Natural killer cell treated with Interleukin-12 subunit alpha and Interleukin-12 subunit beta and Interleukin-15 and Interleukin-18, amount 100 ng/mL, for 72 hours (primary cell): ENCODE measurements at places on chromosomes 5 and 9. TPM values are rescaled to one million over a fixed set of nuclear protein-coding genes. Genes with fewer than 3 reads are reported as not detected.
A peak's percentile ranks its signal among the peaks of the same experiment; 100 is the strongest.

The KIF4B gene
- not detected for total RNA-seq

The PCDHB6 gene
- not detected for total RNA-seq

The ALDH7A1 gene
- total RNA-seq = 1.2 TPM

The PRSS3 gene
- not detected for total RNA-seq

The ARHGEF37 gene
- 0.67 TPM for total RNA-seq

The CCDC171 gene
- 2.0 TPM for total RNA-seq

The HAPLN1 gene
- not detected for total RNA-seq

The ZBED3 gene
- 0.17 TPM for total RNA-seq

- DNase-seq = no peak
Measured at GRCh38 chr5:163660486-163660885, 155.1 kb downstream of the MAT2B start.

GRCh38 chr5:145908206-145908960 is 28.0 kb upstream of the SH3RF2 start:
- DNase-seq = no peak

- DNase-seq = no peak
Measured at GRCh38 chr5:102867992-102868662, 113.0 kb downstream of the PAM start.

DNA sequence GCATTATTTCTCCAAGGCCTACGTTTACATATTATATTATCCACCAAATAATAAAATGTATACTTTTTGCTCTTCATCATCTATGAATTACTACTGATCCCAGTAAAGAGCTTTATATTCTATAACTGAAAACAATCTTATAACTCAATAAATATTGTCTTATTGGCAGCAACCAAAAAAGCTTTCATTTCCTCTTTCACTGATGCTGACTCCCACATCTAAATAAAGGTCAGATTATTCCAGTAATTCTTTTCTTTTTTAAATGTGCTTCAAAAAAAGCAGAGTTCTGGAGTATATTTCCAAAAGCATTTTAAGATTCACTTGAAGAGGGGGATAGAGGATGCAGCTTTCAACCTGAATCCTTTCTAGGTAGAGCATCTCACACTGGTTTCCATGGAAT is 75.3 kb upstream of the NR4A3 start:
- no peak for DNase-seq

- peak; percentile 72 for DNase-seq
Measured at GRCh38 chr9:124208571-124208970, 49.2 kb upstream of the NEK6 start.

DNA sequence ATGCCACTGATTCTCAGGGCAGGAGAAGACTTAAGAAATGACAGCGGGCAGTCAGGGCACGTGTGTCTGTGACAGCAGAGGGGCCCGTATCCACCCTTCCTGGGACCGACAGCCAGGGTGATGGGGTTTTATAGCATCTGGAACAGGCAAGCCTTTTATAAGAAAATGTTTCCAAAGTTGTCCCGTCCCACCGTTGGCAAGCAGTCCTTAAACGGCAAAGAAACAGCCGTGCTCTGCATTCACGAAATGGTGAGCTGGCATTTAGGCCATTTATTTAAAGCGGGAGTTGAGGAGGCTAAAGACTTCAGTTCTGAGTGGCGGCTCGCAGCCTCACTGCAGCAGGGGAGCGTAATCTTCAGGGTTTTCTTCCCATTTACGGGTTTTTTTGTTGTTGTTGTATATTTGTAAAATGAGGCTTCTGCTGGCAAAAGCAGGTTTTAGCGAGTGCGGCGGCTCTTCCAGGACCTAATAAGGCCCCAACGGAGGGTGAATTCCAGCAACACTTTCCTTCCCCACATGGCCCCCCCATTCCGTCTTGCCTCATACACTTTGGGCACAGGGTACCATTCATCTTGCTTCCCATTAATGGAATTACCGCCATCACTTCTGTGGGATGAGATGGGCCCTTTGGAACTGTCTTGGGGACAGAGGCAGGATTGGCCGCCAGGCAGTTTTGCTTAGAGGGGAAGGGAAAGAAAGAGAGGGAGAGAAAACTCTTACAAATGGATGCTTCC is 15.8 kb downstream of the NEK6 start:
- DNase-seq = no peak

DNA sequence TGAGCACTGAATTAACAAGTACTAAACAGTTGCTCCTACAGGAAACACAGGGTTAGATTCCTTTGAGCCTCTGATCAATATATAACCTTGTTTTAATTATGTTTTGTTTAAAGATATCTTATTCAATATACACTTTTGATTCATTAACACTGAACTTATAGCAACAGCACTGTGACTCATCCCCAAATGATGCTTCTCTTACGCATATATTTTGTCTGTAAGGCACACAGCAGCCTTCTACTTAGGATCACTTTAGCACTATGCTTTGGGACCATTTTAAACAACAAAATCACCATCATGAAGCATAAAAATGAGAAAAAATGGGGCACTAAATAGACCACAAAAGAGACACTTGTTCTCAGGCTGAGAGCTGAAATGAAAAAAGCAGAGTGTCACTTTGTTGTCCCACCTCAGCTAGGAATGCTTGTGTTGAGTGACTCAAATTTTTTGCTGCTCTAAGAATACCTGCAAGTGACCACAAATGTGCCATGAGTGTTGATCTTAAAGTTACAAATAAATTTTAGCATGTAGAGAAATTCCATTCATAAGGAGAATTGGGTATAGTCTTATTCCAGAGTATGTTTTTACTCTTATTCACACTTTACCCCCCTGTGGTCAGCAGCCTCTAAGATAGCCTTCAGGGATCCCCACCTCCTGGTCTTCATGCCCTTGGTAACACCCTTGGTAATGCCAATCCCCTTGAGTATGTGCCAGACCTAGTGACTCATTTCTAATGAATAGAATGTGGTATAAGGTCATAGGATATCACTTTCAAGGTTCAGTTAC is 252.7 kb upstream of the IL12B start:
- no peak for DNase-seq

DNA sequence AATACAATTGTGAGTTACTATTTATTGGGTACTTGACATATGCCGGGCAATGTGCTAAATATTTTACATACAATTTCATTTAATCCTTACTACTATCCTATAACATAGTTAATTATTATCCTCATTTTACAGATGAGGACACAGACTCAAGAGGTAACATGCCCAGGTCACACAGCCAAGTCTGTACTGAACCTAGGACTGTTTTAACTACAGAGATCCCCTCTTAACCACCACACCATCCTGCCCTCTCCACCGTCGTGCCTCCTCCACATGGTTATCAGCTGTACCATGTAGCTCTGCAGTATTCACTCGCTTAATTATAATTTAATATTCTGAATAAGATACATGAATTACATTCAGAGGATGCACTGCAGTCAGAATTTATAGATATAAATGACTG is 5.3 kb downstream of the RAB14 start:
- DNase-seq = no peak

DNA sequence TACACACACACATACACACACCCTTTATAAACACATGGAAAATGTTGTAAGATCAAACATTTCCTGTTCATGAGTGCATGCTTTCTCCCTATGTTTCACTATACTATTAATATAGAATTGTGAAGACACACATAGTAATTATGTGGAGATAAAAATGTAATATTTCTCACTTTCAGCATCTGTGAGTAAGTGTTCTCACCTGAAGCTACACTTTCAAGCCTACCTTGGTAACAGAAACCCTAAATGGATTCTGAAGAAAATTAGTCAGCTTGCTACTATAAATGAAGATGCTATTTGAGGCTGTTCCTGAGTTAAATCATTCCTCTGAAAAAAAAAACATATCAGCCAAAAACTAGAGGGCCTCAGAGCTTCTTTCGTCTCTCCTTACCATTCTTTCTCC is 81.1 kb upstream of the GNA14 start:
- DNase-seq = no peak

GRCh38 chr5:38706376-38706775 is 139.4 kb upstream of the OSMR start:
- no peak for DNase-seq

- DNase-seq = no peak
Measured at GRCh38 chr9:37719526-37719925, 34.1 kb upstream of the TRMT10B start.

- no peak for DNase-seq
Measured at GRCh38 chr9:98314381-98315066, 59.1 kb upstream of the TBC1D2 start.

DNA sequence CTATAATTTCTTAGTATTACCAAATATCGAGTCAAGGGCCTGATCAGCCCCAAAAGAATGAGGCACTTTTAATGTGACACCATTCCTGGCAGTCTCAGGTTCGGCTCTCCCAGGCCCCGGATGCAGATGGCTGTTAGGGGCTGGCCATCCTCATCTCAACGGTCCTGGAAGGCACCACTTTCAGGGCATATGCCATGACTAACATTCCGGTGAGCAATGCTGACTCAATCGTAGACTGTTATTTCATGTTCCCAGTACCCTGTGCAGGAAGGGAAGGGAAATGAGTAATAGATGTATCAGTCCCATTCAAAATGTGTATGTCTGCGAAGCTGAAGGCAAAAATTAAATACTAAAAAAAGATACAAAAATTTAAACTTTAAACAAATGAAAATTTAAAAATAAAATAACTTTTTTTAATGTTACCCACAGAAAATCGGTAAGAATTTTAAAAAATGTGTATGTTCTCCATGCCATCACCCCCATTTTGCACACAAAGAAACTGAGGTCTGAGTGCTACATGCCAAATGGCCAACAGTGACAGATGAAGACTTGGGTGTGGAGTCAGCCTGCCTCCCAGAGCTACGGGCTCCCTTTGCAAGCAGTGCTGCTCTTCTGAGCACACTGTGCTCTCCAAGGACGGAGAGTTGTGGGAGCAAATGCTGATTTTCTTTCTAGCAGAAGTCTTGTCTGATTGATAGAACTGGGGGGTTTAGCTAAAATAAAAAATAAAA is 79.0 kb downstream of the GLDC start:
- DNase-seq = no peak

DNA sequence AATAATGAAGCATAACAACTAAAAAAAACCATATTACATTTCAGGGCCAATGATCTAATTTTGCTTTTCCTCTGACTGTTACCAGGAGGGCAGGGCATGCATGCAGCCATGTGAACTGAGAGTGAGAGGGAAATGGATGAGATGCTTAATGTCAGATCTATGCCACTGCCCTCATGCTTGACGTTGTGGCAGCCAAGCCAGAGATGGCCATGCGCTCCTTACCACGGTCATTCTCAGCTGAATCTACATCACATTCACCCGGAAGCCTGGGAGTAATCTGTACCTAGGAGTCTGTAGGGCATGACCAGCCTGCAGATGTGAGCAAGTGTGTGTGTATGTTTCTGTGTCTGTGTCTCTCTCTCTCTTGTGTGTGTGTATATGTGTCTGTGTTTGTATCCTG is 183.7 kb downstream of the KDM4C start:
- DNase-seq = no peak

- DNase-seq = no peak
Measured at GRCh38 chr5:180852495-180852894, 8.6 kb downstream of the ZFP62 start.

DNA sequence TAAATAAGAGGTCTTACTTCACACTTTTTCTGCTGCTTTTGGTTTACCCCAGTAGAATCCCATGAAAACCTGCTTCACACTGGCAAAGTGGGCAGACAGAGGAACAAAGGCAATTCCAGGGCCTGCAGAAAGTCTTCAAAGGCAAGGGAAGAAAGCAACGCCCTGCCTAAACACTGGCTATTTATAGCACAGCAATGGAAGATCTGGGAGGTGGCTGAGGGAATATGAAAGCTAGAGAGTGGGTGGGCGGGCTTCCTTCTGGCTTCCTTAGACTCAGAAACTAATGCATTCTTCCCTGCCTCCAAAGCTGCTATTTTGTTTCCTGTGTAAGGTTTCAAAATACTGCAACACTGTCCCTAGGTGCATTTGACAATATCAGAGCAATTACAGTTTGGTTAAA is 46.8 kb downstream of the ELAVL2 start:
- DNase-seq = no peak

GRCh38 chr9:133029994-133030316 is 842 bp upstream of the GTF3C5 start:
- DNase-seq = no peak

GRCh38 chr9:89988458-89988857 is 383.6 kb downstream of the GADD45G start:
- DNase-seq = no peak

- no peak for DNase-seq
Measured at GRCh38 chr5:32621256-32621655, 35.9 kb downstream of the SUB1 start.

GRCh38 chr5:131263648-131264450 is at the start of gene CDC42SE2:
CDC42SE2 (plus strand) TSS chr5:131264053; CDS start chr5:131359494, 95,441 bp downstream.
- DNase-seq = peak; percentile 93
